NCI-H187 (cell line): ENCODE measurements at places on chromosomes 11 and 22.

DNA sequence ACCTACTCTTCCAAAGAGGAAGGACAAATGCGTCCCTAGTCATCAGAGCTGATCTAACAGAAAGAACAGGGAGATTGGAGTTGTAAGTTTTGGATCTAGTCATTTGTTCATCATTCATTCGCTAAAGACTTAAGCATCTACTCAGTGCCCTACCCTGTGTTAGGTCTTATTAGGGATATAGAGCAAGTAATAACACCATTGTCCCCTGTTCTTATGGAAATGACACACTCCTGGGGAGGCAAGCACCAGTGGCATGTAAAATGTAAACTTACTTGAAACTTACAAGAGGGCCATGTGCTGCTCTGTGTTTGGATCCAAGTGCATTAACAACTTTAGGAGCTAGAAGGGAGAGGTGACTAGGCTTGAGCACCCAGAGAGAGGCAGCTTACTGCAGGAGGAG lies 61.9 kb downstream of the P4HA3 start:
- DNase-seq: no peak

DNA sequence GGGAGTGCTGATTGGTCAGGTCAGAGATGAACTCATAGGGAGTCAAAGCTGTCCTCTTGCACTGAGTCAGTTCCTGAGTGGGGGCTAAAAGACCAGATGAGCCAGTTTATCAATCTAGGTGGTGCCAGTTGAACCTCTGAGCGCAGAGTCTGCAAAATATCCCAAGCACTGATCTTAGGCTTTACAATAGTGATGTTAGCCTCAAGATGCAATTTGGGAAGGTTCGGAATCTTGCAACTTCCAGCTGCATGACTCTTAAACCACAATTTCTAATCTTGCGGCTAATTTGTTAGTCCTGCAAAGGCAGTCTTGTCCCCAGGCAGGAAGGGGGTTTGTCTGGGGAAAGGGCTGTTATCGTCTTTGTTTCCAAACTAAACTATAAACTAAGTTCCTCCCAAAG lies 92.3 kb upstream of the PARVA start:
- DNase-seq: no peak

DNA sequence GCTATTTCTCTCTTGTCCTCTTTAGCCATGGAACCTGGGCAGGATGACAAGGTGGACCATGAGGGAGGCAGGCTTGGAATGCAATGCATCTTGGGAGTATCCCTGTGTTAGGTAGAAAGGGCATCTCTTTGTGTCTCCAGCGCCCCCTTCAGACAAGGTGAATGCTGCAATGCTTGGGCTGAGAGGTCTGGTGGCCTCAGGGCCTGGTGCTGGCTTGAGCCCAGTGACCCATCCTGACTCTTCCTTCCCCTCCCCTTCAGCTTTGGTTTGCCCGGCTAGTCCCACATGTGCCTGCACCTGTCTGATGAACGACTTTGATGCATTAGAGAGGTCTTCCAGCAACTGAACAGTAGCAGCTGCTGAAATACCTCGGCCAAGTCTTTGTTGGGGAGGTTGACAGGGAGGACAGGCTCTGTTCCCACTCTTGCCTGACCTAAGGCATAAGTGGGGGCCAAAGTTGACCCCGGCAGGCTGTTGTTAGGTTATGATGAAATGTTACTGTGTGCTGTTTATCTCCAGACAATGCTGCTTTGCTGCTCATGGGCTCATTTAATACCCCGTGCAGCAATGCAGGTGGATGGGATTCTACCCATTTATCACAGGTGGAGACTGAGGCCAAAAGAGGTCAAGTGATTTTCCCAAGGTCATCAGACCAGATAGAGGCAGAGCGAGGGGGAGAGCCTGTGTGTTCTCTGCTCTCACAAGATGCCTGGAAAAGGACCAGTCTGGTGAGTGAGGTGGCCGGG lies 22.5 kb downstream of the MYO18B start:
- no peak for DNase-seq

- DNase-seq: no peak
These were observed 22.9 kb upstream of the ARHGAP8 start for GRCh38 chr22:44729391-44730021.

DNA sequence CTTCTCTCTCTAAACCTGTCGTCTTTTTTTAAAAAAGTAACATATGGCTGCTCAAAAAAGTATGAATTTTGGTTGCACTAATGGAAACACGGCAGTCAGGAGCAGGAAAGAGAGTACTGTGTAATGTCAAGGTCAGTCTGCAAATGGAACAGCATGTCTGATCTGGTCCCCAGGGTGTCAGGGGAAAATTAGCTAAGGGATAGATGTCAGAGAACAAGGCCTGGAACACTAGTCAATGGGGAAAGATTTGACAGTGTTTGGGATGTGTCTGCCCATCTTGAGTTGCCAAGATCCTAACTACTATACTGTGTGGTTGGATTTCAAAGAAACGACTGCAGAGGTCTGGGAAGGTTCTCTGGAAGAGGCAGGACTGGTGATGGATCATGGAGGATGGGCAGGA lies 65.7 kb upstream of the PHOX2A start:
- DNase-seq: no peak

DNA sequence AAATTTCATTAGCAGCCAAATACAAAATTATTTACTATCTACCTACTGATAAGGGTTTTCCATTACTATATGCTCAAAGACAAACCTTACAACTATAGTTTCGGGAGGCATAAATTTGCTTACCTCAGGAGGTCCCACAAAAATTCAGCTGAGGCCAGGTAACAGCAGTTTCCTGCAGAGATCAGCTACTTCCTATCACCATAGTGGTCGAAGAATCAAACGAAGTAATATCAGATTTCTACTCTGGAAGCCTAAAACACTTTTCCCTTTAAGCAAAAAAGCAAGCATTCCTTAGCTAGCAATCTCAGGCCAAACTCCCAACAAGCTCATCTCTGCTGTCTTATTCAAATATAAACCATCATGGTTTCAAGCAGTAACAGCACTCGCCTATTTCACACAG lies 3.1 kb downstream of the NAP1L4 start:
- DNase-seq: no peak

DNA sequence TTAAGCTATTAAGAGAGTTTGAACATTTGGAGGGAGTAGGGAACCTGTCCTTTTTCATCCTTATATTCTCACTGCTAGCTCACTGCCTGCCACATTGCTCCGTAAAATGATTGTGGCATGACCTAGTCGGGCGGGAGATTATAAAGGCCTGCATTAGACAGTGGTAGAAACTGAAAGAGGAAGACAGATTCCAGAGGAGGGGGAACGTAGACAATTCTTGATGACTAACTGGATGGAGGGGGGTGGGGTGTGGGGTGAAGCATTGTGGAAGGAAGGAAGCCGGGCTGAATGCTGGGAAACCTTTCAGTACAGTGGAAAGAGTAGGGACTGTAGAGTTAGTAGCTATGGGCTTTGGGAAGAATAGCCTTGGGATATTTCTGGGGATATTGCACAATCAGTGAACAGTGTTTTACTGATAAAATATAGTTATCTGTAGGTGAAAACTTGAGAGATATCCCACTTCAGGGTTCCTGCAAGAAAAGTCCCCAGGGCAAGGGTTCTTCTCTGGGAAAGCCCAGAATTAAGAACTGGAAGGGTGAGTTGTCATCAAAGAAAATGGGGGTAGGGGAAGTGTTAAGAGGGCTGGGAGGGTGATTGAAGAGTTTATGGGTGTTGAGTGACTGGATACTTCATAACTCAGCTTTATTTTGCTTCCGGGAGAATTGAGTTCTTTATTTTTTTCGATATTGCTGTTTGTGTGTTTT lies 2.1 kb downstream of the MED15 start:
- DNase-seq: no peak

DNA sequence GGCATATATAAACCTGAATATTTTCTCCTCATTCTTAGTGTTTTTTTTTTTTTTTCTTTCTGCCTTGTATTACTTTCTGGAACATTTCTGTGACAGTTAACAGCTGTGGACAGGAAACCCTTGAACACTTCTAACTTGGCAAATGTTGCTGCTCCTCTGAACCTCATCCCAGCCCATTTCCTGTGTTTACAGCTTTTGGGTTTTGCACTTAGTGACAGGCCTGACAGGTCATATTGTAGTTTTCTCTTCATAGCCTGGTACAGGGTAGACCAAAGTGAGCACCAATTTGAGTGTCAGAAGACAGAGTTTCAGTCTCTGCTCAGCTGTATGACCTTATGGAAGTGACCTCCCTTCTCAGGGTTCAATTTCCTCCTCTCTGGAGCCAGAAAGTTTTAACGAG lies 91.6 kb downstream of the STIM1 start:
- no peak for DNase-seq

DNA sequence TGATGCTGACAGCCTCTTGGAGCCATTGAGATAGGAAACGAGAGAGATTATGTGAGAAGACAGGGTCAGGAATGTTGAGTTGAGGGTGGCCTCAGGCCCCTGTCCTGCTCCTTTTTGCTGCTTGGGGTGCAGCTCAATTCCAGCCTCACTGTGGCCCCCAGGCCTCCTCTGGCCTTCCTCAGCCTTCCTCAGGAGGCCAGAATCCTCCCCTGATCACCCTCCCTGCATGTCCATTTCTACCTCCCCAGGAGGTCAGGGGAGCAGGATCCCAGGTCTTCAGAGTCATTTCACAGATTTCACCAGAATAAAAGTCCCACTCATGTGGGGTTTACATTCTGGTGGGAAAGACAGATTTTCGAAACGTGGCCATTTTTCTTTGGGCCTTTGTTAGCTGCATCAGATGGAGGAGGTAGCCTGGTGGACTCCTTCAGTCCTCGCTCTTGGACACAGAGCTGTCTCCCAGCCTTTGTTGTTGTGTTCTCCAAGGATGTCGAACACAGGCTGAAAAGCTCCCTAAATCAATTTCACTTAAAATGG lies 2.2 kb upstream of the KCNQ1OT1 start:
- no peak for DNase-seq

GRCh38 chr22:18071968-18072310 lies 5.9 kb upstream of the PEX26 start:
- no peak for DNase-seq

- DNase-seq: no peak
These were observed 28.5 kb downstream of the BTBD10 start for GRCh38 chr11:13434247-13435205.

DNA sequence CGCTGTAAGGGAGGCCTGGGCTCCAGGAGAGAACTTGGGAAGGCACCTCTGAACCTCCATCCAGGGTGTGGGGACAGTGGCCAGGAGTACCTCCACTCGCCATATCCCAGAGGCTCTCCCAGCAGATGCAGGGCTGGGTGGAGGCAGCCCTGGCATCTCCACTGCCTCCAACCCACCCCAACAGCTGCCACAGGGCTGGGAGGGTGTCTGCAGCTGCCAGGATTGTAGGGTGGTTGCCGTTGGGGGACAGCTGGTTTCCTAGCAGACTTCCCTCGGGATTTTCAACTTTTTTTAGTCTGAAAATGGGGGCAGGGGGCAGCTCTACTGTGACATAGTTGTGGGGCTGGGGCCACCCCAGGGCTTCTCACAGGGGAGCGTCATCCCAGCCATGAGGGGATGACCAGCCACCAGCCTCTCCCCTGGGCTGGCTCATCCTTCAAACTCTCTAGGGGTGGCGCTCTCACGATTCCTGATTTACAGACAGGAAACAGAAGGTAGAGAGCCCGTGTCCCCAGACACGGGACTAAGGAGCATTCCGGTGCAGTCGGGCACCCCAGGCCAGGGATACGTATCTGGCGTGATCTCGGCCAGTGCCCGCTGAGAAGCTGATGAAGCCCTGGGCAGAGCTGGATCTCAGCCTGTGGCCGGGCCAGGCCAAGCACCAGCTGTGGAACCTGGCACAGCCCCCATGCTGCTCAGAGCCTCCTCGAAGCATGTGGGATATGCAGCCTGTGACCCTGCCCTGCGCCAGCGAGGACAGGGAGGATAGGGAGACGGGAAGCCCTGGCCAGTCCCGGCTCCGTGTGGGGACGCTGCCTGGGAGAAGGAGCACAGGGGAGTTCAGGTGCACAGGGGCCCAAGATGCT lies 9.9 kb downstream of the PRR5 start:
- DNase-seq: no peak

GRCh38 chr11:126268361-126268707 lies 361 bp downstream of the SRPRA start:
- DNase-seq: no peak

GRCh38 chr11:1773131-1773993 lies 9.6 kb upstream of the CTSD start:
- no peak for DNase-seq

GRCh38 chr11:133928628-133929059 lies 28.1 kb downstream of the IGSF9B start:
- DNase-seq: no peak

DNA sequence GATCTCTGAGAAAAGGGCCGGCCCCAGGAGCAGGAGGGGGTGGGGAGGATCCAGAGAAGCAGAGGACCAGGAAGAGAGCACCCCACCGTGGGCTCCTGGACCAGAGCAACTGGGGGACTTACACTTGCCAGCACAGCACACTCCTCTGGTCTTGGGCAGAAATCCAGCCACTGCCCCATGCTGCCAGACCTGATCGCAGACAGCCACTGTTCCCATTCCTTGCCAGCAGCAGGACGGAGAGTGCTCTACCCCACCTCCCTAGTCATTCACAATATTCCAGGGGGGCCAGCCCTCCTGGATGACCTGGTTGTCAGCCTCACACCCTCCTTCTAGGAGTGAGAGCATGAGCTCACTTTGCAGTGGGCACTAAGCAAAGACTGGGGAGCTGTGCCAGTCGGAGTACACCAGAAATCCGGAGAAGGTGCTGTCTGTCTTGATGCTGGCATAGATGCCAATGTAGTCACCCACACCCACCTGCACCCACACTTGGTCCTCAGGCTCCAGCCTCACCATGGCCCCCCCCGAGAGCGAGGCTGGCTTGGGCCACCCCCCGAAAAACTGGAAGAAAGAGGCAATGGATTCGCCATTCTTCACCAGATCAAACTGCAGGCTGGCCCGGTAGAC lies 1.6 kb downstream of the C1QTNF5 start:
- no peak for DNase-seq

- no peak for DNase-seq
These were observed 18.3 kb downstream of the RRAS2 start for GRCh38 chr11:14340721-14341120.

GRCh38 chr11:130671801-130672700 lies 223.6 kb downstream of the ADAMTS15 start:
- no peak for DNase-seq

DNA sequence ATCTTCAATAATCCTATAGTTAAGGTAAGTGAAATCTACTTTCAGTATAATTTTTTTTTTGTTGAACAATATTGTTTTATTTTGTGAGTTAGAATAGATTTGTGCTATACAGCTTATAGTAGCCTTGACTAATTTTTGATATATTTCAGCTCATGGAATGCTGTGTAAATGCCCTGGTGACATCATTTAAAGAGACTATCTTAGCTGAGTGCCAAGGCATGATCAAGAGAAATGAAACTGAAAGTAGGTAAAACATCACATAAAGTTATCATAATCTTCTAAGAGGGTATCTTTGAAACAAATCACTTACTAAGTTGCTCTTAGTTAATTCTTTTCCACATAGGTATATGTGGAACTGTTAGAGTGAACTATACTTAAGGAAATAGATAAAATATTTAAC lies 51.4 kb upstream of the ACAT1 start:
- DNase-seq: no peak

- DNase-seq: no peak
These were observed 861.6 kb downstream of the METTL15 start for GRCh38 chr11:28969832-28970231.

- no peak for DNase-seq
These were observed 21.6 kb upstream of the TMA7B start for GRCh38 chr22:39938509-39939111.
